ENCODE measurements at places on chromosomes 7 and 10.
A peak's percentile ranks its signal among the peaks of the same experiment; 100 is the strongest.

DNA sequence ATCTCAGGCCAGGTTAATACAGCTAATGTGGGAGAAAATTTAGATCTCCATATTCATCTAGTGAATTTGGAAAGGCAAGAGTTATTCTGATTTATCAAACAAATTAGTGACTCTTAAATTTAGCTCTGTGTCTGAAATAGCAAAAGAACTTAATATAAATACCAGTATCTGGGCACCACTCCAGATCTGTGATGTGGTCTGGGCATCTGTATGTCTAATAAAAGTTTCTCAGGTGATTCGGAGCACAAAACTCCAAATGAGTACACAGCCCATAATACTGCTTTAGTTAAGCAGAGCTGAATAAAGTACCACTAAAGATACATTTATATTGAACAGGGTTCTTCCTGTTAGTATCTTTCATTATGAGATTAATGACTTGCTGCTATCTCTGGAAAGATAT, 261.4 kb downstream of the BAMBI start:
- DNase-seq: no peak

- no peak for DNase-seq
Measured at GRCh38 chr7:147376192-147376591, 1214.4 kb upstream of the C7orf33 start.

GRCh38 chr7:27901028-27901760, 161.2 kb downstream of the TAX1BP1 start:
- DNase-seq: no peak

- no peak for DNase-seq
Measured at GRCh38 chr10:92492748-92493240, 81.1 kb downstream of the IDE start.

DNA sequence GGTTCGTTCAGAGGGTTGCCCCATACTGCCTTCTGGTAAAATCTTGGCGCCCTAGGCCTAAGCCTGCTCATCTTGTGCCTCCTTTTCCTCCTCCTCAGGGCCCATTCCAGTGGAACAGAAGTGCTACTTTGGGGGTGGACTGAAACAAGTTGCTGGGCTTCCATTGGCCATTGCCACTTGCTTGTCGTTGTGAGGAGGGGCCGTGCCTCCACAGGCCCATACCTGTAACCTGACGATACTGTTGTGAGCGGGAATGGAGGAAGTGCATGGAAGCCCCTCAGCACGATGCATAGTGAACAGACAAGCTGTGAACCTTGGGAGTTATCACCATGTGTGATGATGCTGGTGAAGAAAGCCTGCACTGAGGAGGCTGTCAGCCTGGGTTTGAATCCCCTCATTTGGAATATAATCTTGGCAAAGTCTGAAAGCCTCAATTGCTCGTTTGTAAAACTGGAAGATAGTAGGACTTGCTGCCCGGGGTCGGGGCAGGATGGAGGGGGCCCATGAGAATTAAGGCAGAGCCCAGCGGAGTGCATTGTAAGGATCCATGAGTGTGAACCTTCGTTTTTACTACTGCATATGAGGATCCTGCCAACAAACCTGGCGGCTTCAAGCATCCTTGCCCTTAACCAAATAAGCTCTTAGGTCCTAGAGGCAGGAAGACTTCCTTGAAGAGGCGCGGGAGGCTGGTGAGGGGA, 671 bp upstream of the PAPSS2 start:
- no peak for DNase-seq

DNA sequence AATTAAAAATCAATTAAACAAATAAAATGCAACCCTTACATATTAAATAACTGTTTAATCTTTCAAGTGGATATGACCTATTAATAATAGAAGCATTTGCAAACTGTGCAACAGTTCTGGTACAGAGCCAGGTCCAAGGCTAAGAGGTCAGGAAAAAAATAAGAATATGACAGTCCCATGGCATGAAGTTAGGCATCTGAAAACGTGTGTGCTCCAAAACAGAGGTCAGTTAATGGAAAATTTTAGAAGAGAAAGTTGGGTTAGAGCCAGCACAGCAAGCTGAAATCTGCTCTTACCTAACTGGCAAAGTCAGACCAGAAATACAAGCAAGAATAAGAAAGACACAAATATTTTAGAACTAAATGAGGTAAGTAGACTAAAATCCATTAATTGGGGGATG, 757.7 kb downstream of the GRM8 start:
- DNase-seq: no peak

DNA sequence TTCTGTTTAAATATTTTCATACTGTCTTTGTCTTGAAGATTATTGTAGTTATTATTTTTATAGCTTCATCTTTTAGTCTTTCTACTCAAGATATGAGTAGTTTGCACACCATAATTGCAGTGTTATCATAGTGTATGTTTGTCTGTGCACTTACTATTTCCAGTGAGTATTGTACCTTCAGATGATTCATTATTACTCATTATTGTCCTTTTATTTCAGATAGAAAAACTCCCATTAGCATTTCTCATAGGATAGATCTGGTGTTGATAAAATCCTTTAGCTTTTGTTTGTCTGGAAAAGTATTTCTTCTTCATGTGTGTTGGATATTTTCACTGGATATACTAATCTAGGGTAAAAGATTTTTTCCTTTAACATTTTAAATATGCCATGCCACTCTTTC, 646.2 kb upstream of the GRM3 start:
- DNase-seq: no peak

DNA sequence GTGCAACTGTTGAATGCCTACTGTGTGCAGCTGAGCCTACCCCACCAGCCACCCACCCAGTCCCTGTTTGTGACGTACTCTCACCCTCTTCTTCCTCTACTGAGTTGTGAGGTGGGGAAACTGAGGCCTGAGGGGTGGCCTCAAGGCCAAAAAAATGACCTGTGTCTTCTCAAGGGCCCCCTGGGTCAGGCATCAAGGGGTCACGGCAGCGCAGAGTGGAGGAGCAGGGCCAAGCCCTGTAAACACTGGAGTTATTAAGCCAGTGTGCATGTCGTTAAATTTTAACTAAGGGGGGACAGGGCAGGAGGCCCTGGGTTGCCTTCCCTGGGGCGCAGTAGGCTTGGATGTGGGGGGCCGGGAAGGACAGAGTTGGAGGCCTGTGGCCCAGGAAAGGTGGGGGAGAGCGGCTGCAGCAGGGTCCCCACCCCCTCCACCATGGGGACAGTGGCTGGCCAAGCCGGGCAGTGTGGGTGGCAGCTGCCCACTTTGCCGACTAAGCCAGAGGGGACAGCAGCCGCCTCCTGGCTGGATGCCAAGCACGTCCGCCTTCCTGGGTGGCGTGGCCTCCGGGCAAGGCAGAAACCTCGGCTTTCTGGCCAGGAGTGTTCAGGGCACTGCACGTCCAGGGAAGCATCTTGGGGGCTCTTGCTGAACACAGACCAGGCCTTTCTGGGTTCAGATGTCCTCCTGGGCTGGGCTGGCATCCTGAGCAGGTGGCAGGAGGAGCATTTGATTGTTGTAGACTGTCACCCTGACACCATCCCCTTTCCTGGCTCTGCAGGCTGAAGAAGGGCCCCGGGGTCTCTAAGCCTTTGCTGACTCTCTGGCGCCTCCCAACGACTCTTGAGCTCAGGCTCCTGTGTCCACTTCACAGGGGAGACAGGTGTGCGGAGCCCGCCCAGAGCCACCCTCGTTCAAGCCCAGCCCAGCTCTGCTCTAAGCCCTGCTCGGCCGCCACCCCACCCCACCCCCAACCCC, 1.9 kb downstream of the SLC29A4 start:
- peak; percentile 49 for DNase-seq

DNA sequence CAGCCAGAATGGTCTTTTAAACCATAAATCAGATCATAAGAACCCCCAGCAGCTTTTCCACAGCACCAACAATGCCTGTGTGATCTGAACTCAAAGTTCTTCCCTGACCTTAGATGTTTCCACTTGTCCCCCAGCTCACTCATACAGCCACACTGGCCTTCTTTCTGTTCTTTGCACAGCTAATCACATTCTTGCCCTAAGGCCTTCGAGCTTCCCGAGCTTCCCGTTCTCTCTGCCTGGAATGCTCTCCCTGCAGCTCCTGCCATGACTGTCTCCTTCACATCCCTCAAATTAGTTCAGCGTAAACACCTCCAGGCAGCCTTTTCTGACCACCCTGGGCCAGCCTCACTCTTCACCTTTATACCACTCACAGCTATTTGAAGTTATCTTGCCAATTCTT, 166.8 kb upstream of the NFE2L3 start:
- no peak for DNase-seq

DNA sequence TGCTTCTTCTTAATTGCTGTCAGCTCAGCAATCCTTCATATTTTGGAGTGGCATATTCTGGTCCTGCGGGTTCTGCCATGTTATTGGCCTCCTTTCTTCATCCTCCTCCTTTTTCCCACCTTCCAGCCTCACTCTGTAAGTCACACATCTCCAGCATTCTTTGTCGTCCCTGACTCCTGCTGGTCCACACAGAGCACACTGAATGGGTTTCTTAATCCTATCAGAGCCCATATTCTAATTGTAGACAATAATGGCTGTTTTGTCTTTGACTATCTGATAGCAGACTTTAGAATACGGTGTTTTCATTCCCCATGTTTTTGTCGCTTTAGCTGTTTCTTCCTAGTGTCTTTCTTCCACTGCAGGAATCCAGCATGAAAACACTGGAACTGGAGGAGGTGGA, 389.6 kb downstream of the REEP3 start:
- DNase-seq: no peak

DNA sequence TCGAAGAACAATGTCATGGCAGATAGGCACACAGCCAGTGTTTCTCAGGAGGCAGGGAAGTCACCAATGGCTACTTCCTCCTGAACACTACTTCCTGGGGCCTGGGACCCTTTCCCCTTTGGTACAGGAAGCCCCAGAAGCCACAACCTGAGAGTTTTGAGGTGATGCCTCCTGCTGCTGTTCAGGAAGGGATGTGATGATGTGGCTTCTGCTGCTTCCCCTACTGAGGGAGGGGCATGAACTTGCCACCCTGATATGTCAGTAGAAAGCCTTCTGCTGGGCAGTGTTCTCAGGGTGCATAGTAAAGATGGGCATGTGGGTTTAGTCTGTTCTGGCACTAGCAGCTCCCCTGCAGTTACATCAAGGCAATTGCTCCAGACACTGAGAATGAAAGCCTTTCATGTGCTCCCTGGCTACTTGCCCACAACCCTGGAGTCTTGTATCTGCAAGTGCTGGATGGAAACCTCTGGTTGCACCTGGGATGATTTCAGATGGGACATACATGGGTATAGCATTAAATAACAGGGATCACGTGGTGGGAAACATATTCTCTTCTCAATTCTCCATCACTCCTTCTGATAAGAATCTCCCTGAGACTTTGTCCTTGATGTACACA, 69.3 kb downstream of the ADRA2A start:
- no peak for DNase-seq

- peak; percentile 73 for DNase-seq
Measured at GRCh38 chr7:8566016-8566415, 132.6 kb downstream of the NXPH1 start.

GRCh38 chr10:110042891-110043290, 35.1 kb downstream of the ADD3 start:
- DNase-seq: no peak

DNA sequence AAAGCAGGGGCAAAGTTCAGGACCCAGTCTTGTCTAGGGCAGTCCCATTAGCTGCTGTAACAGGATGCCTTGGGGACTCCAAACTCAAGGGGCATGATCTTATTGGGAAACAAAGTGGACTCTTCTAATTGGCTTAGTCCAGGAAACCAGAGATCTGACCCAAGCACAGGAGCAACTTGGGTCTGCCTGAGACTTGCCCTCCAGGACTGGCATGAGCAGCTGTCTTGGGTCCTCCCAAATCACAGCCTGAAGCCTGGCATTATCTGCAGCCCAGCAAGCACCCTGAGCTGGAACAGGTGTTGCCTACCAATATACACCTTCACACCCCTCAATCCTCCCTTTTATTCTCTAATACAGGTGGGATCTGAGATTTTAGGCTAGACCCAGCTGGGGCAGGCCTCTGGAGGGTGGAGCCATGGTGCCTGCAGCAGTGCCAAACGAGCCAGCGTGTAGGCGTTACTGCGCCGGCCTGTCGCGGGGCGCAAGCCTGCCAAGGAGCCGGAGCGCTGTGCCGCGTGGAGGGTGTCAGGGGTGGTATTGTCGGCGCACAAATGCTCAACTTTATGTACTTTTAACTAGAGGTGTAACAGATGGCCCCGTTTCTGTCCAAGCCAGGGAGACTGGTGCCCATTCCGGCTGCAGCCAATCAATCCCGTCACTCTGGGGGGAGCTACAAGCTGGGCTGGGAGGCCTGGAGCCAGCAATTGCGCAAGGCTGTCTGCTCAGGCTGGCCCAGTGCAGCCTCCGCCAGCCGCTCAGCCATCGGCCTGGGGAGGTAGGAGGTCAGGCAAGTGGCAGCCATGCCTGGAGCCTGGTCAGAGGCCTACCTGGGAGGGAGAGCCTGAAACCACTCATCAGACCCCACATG, 12.8 kb upstream of the LBX1 start:
- peak; percentile 83 for DNase-seq

GRCh38 chr10:26781797-26782196, 79.0 kb downstream of the ABI1 start:
- no peak for DNase-seq

GRCh38 chr10:60646966-60647796, 131.1 kb upstream of the CDK1 start:
- DNase-seq: peak; percentile 78

GRCh38 chr10:44264244-44264643, 120.7 kb downstream of the CXCL12 start:
- DNase-seq: no peak

DNA sequence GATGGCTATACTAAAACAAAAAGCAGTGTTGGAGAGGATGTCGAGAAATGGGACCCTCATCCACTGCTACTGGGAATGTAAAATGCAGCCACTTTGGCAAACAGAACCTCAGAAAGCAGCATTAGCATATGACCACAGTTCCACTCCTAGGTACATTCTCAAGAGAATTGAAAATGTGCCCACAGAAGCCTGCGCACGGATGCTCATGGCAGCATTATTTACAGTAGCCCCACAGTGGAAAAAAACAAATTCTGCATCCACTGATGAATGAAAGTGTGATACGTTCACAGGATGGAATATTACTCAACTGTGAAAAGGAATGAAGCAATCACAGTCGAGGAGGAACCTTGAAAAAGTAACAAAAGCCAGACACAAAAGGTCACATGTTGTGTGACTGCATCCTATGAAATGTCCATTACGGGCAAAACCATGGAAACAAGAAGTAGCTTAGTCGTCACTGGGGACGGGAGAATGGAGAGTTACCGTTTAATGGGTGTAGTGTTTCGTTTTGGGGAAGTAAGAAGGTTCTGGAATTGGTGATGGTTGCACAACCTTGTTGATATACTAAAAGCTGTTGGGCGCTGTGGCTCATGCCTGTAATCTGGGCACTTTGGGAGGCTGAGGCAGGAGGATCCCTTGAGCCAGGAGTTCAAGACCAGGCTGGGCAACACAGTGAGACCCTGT, 2.5 kb upstream of the UPK3B start:
- DNase-seq: no peak
